ENCODE measurements at places on chromosomes 11 and 22.

DNA sequence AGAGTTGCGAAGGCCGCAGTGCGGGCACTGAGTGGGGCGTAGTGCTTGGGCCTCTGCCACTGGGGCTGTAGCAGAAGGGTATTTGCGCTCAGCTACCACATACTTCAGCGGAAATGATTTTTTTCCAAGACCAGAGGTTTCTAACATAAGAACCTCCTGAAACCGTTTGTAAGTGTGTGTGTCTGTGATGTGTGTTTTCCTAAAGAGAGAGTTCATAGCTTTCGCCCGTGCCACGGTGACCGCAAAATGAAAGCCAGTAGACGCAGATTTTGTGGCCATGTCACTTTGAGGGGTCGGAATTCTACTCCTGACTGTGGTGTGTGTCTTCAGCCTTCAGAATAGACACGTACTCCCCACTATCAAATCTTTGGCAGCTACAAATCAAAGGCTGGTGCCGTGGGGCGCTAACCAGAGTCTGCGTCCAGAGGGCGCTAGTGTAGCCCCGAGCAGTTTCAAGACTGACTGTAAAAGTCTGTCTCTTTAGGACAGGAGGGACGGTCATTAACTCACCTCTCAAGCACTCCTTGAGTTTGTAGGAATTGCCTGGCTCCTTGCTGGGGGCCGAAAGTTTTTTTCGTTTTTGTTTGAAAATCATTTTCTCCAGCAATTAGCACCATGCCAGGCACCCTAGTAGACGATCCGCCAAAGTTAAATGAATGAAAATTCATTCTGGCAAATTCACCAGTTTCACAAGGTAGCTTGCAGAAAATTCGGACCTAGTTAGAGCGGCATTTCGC lies 2.5 kb upstream of the CALCA start:
- DNase-seq, result no peak

- no peak for DNase-seq
Measured at GRCh38 chr11:82854242-82854641, 46.0 kb downstream of the PRCP start.

DNA sequence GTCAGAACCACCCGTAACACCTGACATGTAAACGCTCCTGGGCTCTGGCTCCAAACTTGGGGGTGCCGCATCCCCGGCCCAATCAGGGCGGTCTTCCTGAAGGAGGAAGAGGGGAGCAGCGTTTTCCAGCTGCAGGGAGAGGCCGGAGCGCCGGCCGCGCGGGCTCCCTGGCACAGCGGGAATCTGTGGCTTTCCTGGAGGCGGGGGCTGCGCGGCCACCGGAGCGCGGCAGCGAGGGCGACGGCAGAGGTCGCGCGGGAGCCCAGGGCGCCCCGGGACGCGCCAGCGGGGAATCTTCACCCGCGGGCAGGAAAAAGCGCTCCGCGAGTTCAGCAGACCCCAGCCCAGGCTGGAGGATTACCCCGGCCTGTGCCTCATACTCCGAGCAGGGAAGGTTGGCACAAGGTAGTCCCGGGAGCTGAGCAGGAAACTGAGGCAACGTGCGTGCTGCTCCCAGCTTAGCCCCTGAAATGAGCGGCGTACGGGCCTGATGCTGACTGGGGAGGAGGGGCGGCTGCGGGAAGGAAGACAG lies 600 bp upstream of the ESAM start:
- no peak for DNase-seq

DNA sequence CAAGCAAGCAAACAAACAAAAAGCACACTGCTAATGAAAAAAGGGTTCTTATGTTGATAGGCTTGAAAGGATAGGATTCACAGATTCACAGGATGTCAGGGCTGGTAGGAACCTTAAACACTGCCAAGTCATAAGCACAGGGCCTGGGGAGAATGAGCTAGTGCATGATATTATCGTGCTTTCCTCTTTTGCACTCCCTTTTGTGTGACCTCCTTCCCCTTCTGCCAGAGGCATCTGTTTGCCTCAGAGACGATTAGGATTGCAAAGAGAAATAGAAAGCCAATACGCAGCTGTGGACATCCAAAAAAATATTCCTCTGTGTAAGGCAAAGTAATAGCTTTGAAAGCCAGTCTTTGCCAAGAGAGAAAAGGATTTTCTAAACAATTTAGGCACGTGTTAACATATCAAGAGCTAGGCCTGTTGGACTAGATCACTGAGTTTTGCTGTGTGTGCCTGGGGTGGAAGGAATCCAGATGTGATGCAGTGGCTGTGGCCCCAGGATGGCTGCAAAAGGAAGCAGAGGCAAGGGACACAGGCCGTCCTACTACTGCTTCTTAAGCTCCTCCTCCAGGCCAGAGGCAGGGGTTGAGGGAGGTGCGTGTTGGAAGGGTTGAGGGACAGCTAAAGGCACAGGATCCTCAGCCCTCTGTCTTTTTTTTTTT lies 30.6 kb downstream of the MCHR1 start:
- peak; percentile 76 for DNase-seq

- no peak for DNase-seq
Measured at GRCh38 chr11:117973503-117973860, 12.7 kb upstream of the IL10RA start.

- DNase-seq, result no peak
Measured at GRCh38 chr11:82673631-82674030, 60.0 kb downstream of the FAM181B start.

- no peak for DNase-seq
Measured at GRCh38 chr11:62880231-62880802, 379 bp upstream of the SLC3A2 start.

GRCh38 chr11:133698654-133699053 lies 146.7 kb downstream of the SPATA19 start:
- no peak for DNase-seq

DNA sequence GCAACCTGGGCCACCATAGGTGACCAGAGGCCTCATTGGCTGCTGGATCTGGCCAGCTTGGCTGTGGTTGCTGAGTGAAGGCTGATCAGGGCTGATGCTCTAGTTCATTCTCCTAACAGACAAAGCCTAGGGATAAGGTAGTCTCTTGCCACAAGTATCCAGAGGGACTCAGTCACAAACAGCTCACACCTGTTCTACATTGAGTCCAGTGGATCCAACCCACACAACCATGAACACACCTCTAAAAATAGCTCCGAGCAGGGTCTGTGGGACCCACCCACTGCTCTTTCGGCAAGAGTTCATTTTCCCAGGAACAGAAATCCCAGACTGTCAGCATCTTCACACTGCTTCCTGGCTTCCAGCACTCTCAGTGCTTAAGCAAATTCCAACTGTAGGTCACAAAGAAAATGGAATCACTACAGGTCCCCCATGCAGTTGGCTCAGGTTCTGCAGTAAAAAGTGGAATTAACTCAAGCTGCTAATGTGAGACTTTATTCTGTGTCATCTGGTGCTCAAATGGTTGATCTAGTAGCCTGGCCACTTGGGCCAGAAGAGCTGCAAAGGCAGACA lies 67.3 kb downstream of the PPFIBP2 start:
- no peak for DNase-seq

- DNase-seq, result no peak
Measured at GRCh38 chr22:47558828-47559700, 796.6 kb downstream of the TBC1D22A start.

DNA sequence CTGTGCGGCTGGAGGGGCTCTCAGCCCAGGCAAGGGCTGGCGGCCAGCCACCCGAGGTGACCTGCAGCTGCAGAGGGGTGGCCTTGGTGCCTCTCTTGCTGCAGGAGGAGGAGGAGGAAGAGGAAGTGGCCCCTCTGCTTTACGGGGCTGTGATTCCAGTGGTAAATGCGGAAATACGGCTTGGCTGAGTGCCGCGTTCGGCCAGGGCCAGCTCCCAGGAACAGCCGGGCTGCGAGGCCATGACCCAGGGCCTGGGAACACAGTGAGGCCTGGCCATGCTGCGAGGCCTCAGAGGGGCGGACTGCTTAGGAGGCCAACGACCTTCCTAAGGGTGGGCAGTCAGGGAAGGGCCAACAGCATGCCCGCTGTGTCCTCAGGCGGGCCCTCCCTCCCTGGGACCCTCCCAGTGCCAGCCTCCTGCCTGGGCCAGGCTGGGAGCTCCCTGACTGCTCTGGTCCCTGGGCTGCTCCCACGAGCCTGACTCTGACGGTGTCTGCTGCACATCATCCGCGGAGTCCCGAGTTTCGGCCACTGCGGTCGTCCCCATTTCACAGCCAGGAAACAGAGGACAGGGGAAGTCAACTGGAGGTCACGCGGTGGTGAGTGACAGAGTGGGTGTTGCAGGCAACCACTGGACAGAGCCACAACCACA lies 20.8 kb upstream of the PPARA start:
- DNase-seq, result peak; percentile 89

DNA sequence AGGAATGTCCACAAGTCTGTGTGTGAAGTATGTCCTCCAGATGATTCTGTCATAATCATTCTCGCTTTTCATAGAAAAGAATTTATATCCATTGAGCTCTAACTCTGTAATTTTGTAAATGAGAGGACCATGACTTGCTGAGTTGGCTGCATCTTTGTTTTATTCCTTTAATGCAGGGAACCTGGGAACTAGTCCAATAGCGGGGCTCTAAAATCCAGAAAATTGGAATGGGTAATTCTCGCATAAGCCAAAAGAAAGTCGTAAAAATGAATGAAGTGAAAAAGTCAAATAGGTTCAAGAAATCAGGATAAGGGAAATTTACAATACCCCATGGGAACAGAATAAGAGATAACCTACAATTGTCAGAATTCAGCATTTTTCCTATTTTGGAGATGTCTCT lies 232.5 kb downstream of the RAB38 start:
- DNase-seq, result no peak

DNA sequence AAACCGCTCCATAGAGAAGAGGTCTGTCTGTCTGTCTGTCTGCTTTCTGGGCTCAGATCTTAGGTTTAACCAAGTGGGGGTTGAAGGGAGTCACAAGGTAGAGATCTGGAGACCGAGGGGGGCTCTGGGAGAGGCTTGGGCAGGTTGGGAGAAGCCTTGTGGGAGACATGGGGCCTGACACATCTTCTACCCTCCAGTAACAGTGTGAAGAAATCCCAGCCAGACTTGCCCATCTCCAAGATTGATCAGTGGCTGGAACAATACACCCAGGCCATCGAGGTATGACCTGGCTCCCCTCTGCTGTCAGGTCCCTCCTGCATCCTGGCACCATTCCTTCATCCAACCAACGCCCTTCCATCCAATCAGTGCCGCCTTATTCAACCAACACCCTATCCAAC lies 7.4 kb downstream of the PRR33 start:
- no peak for DNase-seq

GRCh38 chr11:14237444-14237961 lies 121.5 kb downstream of the RRAS2 start:
- DNase-seq, result no peak

DNA sequence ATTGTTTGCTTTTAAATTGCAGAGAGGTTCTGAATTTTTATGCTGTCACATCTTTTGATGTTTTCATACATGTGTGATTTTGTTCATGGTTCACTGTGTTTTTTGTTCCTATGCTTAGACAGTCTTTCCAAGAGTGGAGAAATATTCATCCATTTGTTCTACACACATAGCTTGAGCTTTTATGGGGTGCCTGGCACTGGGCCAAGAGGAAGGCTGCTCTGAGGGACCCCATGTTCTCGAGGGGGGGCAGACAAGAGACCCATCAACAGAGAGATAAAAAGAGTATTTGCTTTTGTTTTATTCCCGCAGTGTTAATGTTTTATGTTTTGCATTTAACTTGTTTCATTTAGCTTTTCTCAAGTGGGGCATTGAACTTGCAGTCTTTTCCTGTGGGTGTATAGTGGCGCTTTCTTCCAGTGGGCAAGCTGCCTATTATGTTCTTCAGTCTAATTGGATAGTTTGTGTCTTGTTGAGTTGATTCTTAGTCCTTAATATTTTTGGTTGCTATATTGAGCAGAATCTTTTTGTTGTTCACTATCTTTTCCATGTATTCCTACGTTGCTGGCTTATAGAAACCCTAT lies 57.7 kb downstream of the CABIN1 start:
- DNase-seq, result no peak

DNA sequence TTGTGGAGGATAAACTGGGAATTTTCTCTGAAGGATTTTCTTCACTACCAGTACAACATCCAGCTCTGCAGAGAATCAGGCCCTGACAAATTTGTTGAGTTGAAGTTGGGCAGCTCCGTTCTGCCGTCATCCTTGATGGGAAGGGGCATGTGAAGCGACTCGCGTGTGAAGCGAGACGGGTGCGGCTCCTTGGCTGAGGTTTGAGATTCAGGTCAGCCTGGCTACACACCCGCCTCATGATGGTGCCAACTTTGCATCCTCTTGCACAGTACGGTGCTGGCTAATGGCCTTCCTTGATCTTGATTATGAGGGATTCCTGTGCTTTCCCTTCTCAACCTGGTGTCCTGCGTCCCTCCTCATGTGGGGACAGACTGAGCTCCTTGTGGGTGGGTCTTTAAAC lies 19.7 kb upstream of the CDC42EP2 start:
- DNase-seq, result peak; percentile 56

- no peak for DNase-seq
Measured at GRCh38 chr11:5368502-5369043, 15.0 kb upstream of the OR51M1 start.

GRCh38 chr11:19660076-19660475 lies 52.6 kb upstream of the NAV2 start:
- no peak for DNase-seq

- no peak for DNase-seq
Measured at GRCh38 chr22:41526226-41526829, 17.9 kb downstream of the POLR3H start.

DNA sequence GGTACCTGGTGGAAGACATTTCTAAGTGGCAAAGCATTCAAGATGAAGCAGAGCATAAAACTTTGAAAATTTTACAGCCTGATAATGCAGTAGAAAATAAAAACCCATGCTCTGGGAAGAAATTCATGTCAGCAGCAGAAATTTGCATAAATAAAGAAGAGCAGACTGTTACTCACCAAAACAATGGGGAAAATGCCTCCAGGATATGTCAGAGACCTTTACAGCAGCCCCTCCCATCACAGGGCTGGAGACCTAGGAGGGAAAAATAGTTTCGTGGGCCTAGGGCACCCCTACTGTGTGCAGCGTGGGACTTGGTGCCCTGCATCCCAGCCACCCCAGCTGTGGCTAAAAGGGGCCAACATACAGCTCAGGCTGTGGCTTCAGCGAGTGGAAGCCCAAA lies 5.4 kb upstream of the DKK3 start:
- DNase-seq, result no peak

GRCh38 chr22:49394116-49394785 lies 433.4 kb downstream of the BRD1 start:
- DNase-seq, result no peak

DNA sequence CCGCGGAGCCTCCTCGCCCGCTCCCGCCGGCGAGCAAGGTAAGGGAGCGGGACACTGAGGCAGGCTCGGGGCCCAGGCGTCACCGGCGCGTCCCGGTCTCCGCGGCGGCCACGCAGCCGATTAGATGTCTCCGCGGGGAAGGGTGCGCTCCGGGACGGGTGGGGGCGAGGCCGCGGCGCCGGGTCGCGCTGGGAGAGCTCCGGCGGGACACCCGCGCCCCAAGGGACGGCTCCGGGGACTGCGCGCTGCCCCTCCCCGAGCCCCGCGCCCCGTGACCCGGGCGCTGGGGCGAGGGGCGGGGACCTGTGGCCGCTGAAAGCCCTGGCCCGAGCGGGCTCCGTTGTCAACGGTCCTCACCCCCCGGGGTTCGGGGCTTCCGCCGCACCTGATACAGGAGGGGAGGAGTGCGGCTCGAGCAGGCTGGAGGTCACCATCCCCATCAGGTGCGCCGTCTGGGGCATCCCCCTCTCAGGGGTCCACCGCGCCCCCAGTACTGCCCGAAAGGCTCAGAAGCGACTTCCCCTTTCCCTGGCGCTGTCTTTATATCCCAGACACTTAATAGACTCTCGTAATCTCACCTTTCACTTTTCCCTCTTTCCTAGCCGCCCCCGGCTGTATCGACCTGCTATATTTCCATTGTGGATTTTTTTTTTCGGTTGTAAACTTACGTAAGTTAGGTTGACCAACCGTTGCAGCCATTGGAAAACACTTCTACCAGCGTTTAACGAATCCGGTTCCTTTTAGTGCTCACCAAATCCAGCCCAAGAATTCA lies 573 bp downstream of the PPFIA1 start:
- DNase-seq, result peak; percentile 55

GRCh38 chr11:10534316-10534715 lies 6.7 kb downstream of the RNF141 start:
- no peak for DNase-seq

Data from Right ventricle myocardium superior (tissue), 1 donor.